ENCODE measurements at places on chromosomes 12 and 14.

- no peak for DNase-seq
Observed at GRCh38 chr12:122850048-122850445, 14.8 kb downstream of the HIP1R start.

DNA sequence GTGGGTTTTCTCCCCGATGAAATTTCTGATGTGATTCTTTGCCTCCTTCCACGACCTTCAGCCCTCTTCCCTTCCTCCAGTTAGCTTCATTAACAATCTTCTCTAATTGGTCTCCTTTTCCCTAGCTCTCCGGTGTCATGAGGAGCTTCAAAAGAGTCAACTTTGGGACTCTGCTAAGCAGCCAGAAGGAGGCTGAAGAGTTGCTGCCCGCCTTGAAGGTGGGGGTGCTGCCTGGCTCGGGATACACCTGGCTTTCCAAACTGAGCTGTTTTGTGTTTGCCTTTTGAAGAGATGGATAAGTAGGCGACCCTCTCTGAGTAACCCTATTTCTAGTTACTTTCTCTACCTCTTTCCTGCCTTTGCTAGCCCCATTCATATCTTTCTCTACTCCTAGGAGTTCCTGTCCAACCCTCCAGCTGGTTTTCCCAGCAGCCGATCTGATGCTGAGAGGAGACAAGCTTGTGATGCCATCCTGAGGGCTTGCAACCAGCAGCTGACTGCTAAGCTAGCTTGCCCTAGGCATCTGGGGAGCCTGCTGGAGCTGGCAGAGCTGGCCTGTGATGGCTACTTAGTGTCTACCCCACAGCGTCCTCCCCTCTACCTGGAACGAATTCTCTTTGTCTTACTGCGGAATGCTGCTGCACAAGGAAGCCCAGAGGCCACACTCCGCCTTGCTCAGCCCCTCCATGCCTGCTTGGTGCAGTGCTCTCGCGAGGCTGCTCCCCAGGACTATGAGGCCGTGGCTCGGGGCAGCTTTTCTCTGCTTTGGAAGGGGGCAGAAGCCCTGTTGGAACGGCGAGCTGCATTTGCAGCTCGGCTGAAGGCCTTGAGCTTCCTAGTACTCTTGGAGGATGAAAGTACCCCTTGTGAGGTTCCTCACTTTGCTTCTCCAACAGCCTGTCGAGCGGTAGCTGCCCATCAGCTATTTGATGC lies 797 bp downstream of the ESPL1 start:
- DNase-seq: no peak

DNA sequence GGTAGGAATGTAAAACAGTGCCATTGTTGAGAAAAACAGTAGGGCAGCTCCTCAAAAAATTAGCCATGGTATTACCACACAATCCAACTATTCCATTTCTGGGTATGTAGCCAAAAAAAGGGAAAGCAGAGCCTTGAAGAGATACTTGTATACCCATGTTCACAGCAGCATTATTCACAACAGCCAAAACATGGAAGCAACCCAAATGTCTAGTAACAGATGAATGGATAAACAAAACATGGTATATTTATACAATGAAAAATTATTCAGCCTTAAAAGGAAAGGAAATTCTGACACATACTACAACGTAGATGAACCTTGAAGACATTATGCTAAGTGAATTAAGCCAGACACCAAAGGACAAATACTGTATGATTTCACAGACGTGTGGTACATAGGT lies 67.6 kb upstream of the GNG2 start:
- DNase-seq: no peak

GRCh38 chr12:103801709-103802585 lies 39.1 kb downstream of the NT5DC3 start:
- DNase-seq: no peak

DNA sequence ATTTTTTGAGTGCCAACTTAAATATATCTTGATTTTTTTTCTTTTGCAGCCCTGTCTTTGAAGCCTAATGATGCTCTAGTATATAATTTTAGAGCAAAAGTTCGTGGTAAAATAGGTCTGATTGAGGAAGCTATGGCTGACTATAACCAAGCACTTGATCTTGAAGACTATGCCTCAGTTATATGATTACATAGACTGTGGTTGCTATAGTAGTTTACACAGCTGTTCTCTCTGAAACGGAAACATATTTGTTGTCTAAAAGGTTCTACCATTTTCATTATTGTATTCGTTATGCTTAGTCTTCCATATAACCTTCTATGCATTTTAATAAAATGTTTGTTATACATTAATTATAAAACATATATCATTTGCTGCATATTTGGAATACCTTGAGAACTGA lies 246.7 kb downstream of the TTC6 start:
- no peak for DNase-seq

- no peak for DNase-seq
Observed at GRCh38 chr12:126784328-126784921, 1482.5 kb upstream of the TMEM132C start.

GRCh38 chr14:106417224-106418049 lies 891.1 kb downstream of the TMEM121 start:
- peak; percentile 34 for DNase-seq

- no peak for DNase-seq
Observed at GRCh38 chr12:51926718-51927117, 19.4 kb downstream of the ACVRL1 start.

DNA sequence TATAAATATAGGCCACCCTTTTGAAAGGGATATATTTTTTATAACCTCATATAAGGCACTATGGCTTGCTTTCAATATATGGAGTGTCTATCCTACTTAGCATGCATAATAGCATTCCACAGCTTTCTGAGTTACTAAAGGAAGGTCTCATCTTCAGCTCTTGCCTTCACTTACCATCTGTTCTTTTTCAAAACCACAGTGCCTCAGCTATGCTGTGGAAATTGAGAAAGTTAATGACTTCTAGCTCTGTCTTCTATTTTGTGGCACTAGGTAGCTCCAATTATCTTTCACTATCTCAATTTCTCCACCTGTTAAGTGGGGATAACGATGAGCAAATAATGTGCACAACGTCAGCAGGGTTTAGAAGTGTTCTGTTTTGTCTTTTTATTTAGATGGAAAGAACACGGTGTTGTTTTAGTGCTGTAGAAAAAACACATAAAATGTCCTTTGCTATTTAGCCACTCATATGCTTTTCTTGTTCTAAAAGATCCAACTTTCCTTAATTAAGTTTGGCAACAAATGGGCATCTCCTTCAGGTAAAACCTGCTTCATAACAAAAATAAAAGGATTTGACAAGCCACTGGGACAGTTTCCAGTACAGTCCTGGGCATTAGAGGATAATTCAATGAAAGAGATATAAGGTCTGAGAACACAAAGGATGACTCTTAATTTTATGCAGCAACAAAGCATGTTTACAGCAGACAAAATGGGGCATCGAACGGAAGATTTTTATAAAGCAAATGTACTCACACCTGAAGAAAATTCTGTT lies 462.0 kb upstream of the SYT1 start:
- no peak for DNase-seq

DNA sequence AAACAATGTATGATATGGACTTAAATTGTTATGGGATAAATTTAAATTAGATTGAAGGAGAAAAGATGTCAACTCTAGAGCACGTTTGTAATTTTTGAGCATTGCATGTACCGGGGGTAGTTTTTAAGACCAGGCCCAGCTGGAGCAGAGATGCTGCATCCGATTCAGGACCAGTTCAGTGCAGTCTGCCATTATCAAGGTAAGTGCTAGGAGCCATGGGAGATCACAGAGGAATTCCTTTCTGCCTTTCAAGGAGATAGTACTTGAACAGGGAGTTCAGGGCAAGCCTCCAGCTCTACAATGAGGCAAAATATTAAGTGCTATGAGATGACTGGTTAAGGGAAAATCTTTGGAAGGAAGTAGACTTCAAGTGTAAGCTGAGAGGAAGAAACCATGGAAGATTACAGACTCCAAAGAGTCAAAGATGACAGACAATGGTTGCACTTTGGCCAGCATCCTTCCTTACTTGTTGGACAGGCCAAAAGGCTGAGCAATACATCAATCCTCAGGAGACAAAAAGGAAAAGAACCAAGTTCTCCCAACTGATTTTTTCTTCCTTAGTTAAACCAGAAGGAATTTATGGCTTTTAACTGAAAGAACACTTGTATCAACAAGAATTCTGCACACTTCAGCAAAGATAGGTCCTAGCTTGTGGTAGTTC lies 113.2 kb upstream of the HIF1A start:
- no peak for DNase-seq

DNA sequence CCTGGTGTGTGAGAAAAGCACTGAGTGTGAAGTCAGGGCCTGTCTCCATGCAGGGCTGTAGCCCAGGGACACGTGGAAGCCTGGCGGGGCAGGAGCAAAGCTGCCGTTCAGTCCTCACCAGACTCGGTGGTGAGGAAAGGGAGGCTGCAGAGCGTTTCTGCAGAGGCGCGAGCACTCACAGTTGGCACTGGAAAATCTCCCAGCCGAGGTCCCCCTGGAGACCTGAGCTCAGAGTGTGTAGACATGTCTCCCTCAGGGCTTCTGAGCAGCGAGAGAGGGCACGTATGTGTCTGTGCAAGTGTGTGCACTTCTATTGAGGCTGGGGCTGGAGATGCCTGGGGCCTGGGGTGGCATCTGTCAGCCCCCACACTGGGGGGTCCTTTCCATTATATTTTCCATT lies 11.0 kb upstream of the HHIPL1 start:
- DNase-seq: no peak

DNA sequence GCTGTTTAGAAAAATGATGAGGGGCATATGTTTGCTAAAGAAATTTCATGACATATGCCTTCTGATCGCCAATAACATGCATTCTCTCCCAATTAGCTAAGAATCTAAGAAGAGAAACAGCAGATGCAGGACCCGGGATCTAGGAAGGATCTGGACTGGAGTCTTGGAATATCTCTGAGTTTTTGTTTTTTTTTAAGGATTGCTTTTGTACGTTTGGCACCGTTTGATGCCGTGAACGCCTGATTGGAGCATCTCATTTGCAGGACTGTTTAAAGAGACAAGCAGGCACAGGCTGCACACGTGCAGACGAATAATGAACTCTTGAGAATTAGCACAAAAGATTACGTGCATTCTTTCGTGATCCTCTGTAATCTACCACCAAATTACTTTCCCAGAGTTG lies 13.6 kb downstream of the EML1 start:
- no peak for DNase-seq

- DNase-seq: no peak
Observed at GRCh38 chr14:55073856-55074255, 22.4 kb downstream of the MAPK1IP1L start.

- DNase-seq: no peak
Observed at GRCh38 chr14:64554556-64554955, 4.8 kb downstream of the PPP1R36 start.

GRCh38 chr14:103908580-103908979 lies 19.7 kb upstream of the TDRD9 start:
- peak; percentile 5 for DNase-seq

- no peak for DNase-seq
Observed at GRCh38 chr12:69821032-69821455, 4.0 kb upstream of the MYRFL start.

DNA sequence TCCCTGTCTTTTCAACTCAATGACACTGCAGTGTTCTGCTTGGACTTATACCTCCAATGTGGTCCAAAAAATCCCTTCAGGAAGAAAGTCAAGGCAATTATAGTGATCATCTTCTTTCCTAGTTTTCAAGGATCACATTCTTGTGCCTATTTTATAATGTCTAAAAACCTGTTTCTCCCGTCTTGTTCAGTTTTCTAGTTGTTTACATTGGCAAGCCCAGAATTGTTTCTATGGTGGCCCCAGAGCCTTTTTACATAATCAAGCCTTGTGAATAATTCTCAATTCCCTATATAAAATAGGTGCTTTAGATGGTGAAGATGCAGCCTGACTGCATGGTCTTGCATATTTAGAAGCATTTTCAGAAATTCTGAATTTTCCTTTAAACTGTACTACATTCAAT lies 14.5 kb upstream of the LDHB start:
- no peak for DNase-seq

DNA sequence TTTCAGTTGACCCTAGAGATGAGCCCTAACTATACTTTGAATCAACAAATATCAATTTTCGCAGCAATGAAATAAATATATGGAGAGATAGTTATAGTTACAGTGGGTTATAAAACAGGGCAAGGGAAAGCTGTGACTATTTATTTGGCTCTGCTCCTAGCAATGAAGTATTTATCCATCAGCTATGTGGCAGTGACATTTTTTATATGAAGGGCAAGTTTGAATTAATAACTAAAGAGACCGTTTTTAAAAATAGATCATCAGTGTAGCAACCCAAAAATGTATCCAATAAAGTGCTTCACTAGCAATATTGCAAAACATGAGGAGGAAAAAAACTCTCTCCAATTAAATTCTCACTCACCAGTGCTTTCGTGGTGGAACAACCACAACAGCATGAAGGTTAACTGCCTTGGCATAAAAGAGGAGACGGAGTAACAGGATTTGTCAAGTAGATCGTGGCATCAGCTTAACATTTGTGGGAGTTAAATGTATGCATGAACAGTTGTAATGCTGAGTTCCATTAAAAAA lies 58.1 kb upstream of the NUDT4 start:
- DNase-seq: no peak

GRCh38 chr14:89241257-89241656 lies 175.8 kb downstream of the FOXN3 start:
- no peak for DNase-seq

GRCh38 chr12:3965046-3965445 lies 91.8 kb upstream of the PARP11 start:
- no peak for DNase-seq

DNA sequence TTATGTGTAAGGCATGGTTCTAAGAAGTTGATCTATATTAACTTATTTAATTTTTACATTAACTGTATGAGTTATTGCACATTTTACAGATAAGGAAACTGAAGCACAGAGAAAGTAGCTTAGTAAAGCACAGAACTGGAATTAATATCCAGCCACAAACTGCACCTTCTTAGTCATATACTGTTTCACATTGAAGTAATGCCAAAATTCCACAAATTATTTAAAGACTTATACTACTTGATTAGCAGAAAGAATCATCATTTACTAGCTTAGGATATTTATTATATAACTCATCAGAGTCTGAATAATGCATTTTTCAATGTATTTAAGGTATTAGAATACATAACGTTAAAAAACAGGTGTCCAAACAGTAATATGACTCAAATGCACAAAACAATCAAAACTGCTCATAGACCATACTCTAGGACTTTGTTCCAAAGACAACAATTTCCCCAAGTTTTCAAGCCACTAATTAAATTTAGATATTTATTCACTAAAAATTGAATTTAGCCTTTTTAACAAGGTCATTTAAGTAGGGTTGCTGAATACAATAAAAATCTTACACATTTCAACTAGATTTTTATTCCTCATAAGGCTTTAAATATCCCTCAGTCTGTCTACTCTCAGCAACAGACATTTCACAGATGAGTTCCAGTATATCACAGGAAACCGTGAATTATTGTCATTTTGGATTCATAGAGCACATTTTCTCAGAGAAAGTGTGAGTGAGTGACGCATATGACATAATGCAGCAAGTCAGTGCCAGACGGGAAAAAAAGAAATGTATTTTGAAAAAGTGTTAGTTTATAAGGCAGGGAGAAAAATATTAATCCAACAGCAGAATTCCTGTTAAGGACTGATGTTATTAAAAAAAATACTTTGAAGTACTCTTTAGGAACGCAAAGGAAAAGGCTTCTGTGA lies 782.5 kb downstream of the TMTC2 start:
- no peak for DNase-seq

GRCh38 chr12:62787611-62788010 lies 147.3 kb downstream of the PPM1H start:
- no peak for DNase-seq
